AG08395 (cell line): ENCODE measurements at places on chromosomes 7 and 10.

- DNase-seq, result no peak
These were observed 1.2 kb upstream of the SGCE start for GRCh38 chr7:94656925-94657731.

DNA sequence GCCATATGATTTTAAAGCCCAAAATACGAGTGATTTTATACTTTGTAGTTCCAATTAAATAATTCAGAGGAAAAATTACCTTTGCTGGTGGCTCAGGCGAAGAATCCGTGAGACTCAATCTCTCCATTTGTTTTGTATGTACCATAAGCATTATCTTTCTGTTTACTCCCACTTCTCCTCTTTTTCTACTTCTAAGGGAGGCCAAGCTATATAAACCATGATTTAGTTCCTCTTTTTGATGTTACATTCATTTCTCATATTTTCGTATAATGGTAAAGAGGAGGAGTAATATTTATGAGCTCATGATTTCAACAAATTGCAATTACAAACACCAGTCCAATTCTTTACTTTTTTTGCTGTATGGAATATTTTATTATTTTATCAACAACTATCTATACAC, 50.6 kb upstream of the TES start:
- no peak for DNase-seq

- no peak for DNase-seq
These were observed 110.5 kb downstream of the PAXIP1 start for GRCh38 chr7:154892459-154892858.

DNA sequence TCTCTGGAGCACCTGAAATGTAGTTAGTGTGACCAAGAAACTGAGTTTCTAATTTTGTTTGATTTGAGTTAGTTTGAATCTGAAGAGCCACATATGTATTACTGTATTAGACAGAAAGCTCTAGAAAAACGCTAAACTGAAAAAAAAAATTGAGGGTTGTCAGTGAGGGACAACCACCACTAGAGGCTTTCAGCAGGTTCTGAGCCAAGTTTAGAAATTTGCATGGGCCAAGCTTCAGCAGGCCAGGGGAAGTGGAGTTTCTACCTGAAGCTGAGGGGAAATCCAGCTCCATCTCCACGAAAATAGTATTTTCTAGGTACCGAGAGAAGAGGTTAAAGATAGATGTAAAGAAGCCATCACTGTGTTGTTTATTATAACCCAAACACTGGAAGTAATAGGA, 77.9 kb upstream of the PLXNA4 start:
- peak; percentile 38 for DNase-seq

DNA sequence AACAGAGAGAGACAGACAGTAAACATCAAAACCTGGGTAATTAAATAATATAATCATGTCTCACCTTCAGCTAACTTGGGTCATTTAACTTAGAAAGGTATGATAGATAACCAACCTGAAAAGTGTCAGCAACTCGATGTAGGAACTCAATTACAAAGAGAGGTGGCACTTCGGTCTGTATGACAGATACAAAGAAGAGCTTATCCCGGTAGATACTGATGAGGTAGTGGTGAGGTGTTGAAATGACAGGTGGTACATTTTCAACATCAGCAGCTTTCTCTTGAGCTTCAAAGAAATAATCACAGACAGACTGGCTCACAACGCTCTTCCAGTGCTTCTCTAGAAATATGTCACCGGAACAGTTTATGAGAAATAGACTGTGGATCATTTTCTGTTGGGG, 12.6 kb downstream of the AP3M1 start:
- DNase-seq, result no peak

DNA sequence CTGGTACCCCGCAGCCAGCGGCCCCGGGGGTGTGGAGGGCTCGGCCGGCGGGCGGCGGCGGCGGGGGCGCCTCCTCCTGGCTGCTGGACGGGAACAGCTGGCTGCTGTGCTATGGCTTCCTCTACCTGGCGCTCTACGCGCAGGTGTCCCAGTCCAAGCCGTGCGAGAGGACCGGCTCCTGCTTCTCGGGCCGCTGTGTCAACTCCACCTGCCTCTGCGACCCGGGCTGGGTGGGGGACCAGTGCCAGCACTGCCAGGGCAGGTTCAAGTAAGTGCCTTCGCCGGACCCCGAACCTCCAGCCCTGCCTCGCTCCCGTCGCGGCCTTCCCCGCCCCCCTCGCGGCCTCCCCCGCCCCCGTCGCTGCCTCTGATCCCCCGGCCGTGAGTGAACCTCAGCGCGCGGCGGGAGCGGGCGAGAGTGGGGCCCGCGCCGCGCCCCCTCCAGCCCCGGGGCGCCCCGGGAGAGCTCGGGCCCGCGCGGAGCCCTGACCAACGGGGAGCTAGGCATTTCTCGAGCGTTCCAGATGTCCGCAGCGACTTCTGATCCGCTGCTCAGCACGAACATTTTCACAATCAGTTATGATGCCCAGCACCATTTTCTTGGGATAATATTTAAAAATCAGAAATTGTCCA, 727 bp downstream of the ATRNL1 start:
- no peak for DNase-seq

GRCh38 chr10:106450966-106451365, 713.5 kb downstream of the SORCS1 start:
- no peak for DNase-seq

DNA sequence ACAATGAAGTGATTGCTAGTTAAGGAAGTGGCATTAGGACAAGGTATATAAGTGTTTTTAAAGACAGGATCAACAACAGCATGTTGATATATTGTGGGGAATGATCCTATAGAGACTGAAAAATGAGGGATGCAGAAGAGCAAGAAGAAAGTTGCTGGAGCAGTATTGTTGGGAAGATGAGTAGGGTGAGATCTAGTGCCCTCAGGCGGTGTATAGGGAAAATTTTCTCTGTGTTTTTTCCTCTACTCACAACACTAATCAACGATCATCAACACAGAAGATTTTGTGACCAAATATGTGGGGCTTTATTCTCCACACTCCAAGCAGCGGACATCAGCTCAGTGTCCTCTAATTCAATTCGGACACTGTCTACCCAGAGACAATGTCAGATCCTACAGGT, 9.6 kb upstream of the PTTG1IP2 start:
- DNase-seq, result no peak

DNA sequence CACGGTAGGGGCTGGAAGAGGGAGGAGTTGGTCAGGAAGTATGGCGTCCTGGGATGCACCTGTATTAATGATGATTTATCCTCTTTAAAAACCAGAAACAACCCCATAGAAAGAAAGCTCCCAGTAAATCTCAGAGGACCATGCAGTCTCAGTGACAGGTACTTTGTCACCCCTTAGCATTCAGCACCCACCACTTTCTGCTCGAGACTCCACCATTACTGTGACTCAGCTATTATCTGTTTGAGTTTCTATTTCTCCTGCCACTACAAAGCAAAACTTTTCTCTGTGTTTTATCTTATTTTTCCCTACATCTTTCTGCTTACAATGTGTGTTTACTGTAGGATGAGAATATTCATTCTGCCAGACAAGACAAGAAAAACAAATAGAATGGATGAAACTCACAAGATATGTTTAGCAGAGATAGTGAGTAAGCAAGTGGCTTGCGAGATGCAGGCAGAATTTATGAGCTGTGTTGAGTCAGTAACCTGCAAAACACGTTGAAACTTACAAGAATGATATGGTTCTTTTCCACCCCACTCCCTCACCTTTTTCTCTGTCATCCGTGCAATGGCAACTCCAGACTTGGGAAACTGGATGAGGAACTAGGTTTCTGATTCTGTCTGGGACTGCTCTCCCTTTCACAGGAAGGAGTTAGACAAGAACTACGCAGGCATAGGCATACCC, 127.1 kb downstream of the AOAH start:
- no peak for DNase-seq

DNA sequence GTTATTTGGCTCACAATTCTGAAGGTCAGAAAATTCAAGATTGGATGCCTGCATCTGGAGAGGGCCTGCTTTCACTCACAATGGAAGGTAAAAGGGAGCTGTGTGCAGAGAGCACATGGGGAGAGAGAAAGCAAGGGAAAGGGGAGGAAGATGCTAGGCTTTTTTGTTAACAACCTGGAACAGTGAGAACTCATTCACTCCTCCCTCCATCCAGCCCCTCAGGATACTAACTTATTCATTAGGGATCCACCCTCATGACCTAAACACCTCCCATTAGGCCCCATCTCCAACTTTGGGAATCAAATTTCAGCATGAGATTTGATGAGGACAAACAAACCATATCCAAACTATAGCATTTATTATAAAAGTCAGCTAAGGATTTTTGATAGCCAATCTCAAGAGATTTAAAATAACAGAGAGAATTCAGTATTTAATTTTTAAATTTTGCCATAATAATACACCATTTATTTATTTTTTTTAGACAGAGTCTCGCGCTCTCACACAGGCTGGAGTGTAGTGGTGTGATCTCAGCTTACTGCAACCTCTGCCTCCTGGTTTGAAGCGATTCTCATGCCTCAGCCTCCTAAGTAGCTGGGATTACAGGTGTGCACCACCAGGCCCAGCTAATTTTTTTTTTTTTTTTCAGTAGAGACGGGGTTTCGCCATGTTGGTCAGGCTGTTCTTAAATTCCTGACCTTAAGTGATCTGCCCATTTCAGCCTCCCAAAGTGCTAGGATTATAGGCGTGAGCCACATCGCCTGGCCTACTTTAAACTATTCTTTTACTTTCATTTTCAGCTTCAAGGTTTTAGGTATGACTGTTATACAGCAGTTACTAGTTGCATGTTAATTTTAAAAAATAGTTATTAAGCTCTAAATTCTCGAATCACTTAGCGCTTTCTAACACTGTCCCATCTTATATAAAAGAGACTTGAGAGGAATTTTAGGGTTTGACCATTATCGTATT, 20.3 kb upstream of the ETV1 start:
- no peak for DNase-seq

DNA sequence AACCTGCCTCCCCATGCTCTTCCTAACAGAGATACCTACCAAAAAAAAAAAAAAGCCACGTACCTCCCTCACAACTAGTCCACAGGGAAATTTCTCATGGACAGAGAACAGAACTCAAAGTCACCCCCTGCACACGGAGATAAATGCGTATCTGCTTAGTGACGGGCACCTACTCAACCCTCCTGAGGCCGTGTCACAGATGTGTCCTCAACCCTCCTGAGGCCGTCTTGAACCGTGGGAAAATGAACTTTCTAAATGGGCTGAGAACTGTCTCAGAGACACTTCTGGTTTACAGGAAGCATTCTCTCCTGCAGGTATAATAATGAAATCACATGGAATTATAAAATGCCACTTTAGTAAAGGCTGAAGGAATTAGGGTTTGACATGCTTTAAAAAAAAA, 155.9 kb downstream of the DIP2C start:
- no peak for DNase-seq

DNA sequence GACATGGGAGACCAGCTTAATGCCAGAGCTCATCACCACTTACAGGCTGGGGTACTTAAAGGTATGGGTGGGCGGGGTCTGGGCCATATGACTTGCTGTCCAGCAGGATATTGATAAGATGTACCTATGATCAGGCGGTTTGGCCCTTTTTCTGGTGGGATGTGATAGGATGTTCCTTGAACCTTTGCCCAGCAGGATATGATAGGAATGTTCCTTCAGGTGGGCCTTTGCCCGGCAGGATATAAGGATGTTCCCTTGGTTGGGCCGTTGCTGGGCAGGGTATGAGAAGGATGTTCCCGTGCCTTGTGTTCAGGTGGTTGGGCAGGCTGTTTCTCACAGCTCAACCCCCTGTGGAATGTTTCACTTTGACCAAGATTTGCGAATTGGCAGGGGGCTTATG, 187.2 kb upstream of the CXCL12 start:
- no peak for DNase-seq

- DNase-seq, result no peak
These were observed 97.2 kb upstream of the INSYN2A start for GRCh38 chr10:127293640-127294039.

- DNase-seq, result peak; percentile 65
These were observed 22.4 kb upstream of the SEMA3C start for GRCh38 chr7:80941208-80941758.

DNA sequence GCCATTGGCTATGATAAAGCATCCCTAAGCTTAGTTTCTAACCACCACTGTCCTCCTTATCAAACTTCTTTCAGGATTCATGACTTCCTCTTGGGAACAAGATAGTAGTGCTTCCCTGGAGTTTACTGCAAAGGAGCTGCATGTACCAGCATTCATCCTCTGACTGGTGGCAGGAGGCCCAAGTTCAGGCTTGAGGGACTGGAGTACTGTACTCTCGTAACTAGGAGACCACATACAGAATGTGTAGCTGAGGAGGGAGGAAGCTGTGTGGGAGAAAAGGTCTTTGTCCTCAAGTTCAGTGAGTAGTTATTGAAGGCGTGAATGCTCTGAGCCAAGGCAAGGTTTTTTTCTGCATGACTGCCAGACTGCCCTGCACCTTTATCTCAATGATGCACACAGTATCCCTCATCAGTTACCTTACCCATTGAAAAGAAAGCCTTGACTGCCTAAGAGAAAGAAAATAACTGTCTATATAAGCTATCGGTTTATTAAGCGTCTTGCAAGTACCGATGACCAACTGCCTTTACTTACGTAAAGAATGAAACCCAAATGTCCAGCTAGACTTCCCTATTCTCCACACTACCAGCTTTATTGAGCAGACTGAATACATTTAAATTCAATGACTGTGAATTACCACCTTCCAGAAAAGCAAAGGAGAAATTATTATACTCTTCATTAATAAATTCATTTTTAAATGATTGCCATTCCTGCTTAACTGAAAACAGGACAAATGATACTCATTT, 12.8 kb downstream of the SCRN1 start:
- DNase-seq, result no peak

- DNase-seq, result peak; percentile 57
These were observed 1168.4 kb downstream of the GATA3 start for GRCh38 chr10:9222917-9223316.

DNA sequence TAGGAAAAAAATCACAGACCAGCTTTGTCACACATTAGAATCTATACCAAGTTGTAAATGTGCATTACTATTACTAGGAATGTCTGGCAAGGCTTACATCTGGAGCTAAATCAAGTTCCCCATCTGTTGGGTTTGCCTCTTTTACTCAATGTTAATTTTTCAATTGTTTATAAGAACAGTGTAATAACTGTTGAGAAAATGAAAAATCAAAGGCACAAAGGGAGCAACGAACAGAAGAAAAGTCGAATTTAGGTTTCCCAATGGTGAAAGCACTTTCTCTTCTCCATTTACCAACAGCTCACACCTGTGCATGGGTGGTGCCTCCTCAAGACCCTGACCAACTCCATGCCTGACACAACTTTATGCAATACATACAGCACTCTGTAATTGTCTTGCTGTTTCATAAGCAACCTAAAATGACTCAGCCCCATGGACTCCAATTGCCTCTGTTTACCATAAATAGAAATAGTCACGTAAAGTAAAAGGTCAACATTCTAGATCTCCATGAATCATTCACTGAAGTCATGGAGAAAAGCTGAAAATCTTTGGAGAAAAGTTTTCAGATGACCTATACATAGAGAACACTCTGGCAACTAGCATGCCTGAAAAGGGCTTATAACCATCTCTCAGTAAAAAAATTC, 95.5 kb upstream of the KCNIP2 start:
- DNase-seq, result peak; percentile 56
